ENCODE measurements at places on chromosomes 5 and 9.

DNA sequence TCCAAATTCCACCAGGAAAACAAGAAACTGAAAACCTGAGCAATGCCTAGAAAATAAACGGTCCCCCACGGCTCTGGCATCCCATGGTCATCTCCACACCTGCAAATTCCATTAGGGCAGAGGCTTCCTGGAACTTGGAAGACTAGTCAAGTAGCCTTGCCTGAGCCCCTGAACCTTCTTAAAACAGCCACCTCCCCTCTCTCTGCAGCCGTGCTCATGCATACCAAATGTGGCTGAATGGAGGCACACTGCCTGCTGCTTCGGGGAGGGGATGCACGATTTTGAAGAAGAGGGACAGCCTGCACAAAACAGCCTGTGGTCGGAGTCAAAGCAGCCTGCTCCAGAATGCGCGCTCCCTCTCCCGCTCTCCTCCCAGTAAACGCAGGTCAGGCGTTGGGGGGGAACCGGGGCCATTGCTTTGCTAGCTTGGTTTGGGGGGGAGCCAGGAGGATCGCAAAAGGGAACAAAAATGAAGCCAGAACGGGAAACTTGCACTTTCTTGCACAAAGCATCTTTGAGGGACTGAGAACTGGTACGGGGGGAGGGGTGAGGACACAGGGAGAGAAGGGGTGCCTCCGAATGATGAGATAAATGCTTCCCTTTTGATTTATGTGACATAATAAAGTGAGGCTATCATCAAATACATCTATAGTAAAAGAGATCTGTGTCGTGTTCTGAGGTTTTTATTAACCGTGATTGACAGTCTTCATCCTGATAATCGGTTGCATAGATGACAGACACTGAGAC lies at the start of gene TRPM3:
TRPM3 (minus strand) TSS at position 347 of the 747 bp plus-strand sequence; CDS start at position 80, 267 bp downstream.
- DNase-seq = no peak

DNA sequence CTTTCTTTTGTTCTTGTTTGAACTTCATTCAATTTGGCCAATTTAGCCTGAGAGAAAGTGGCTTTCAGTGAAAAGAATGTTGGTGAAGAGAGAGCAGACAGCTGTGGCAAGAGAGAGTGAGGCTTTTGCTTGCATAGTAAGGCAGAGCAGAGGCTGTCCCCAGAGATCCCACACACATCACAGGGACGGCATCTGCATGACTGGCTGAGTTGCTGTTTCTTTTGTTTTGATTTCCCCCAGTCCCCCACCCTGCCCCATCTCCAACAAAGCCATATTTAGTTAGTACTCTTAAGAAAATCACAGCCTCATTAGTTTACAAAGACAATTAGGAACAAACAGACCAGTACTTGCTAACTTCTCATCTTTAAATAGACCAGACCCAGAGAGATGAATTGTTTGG lies 363.9 kb upstream of the SEMA6A start:
- no peak for DNase-seq

DNA sequence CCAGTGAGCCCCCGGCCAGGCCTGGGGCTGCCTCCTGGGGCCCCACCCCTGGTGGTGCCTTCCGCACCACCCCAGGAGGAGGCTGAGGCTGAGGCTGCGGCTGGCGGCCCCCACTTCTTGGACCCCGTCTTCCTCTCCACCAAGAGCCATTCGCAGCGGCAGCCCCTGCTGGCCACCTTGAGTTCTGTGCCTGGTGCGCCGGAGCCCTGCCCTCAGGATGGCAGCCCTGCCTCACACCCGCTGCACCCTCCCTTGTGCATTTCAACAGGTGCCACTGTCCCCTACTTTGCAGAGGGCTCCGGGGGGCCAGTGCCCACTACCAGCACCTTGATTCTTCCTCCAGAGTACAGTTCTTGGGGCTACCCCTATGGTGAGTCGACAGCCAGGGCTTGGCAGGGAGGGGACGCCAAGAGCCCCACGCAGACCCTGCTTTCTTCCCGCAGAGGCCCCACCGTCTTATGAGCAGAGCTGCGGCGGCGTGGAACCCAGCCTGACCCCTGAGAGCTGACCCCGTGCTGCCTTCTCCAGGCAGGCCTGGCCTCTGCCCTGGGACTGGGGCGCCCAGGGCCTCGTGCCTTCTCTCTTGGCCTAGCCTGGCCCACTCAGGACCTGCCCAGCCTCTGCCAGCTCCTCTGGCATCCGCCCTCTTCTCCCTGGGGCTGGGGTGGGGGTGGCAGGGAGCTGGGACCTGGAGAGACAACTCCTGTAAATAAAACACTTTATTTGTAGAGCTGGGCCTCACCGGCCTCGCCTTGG lies 4.0 kb upstream of the EHMT1 start:
- no peak for DNase-seq

DNA sequence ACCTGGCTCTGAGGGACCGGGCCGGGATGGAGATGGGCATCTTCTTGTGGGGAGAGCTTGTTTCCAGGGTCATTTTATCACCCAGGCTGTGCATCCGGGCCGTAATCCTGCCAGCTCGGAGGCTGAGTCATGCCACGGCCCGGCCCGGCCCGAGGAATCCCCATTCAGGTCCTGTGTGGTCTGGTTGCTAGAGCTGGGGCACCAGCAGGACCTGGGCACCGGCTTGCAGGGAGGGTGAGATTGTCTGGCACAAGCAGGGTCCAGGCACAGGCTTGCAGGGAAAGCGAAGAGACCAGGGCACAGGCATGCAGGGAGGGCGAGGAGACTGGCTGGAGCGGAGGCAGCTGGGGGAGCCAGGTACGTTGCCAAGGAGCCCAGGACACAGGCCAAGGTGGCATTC lies 106.8 kb downstream of the RXRA start:
- no peak for DNase-seq

- peak; percentile 51 for DNase-seq
These were observed 11.8 kb upstream of the IFNW1 start for GRCh38 chr9:21153336-21154017.

GRCh38 chr5:51384281-51384840 lies 1.1 kb downstream of the ISL1 start:
- DNase-seq = no peak

DNA sequence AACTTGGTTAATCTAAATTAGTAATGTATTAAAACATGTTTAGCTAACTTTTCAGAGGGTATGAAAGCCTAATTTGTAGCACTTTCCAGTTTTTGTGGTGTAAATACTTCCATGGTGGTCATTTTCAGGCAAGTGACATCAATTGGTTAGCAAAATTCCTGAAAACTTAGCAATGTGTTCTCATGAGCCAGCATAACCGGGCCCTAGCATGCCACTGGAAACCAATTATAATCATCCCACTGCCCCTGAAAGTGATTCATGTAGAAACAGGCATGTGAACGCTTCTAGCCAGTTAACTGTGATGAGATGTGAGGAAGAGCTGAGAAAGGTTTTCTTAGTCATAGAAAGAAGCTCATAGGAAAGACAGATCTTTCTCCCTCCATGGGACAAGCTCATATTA lies 417.2 kb downstream of the TLR4 start:
- no peak for DNase-seq

- DNase-seq = no peak
These were observed 32.9 kb upstream of the GPR151 start for GRCh38 chr5:146548781-146549449.

- no peak for DNase-seq
These were observed 117.3 kb upstream of the FGF10 start for GRCh38 chr5:44506561-44506960.

GRCh38 chr5:107289030-107289714 lies 381.6 kb downstream of the EFNA5 start:
- DNase-seq = no peak

- no peak for DNase-seq
These were observed 52.3 kb upstream of the FUBP3 start for GRCh38 chr9:130526854-130527650.

DNA sequence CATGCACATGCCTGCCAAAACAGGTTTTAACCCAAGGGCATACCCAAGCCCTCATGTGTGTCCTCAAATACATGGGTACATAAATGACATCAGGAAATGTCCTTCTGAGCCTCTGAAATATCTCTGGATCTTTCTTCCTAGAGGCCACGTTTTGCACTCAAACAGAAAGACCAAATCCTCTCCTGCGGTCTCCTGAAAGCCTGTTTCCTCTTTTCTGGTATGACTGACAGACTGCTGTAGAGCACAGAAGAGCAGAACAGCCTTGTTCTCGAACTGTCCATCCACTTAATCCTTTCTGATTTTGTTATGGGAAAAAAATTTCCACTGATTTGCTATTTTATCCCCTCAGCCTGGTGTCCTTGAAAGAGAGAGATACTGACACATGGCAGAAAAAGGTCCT lies 107.2 kb downstream of the ASTN2 start:
- peak; percentile 45 for DNase-seq

- no peak for DNase-seq
These were observed 22.5 kb downstream of the C5orf22 start for GRCh38 chr5:31554552-31554951.

DNA sequence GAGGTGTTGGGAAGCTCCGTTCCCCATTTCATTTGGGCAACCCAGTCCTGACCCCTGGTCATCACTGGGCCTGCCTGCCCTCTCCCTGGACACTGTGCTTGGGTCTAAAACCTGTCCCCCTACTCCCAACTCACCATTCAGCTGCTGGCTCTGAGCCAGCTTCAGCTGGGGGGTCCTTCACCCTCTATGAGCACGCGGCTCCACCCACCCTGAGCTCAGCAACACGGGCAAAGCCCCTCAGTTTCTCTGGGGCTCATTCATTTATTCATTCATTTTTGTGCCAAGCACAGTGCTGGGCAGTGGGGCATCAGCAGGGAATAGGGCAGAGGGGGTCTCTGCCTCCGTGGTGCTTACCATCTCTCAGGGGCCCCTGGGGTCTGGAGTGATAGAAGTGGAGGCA lies 199.8 kb upstream of the MVB12B start:
- DNase-seq = no peak

- DNase-seq = no peak
These were observed 119.4 kb downstream of the ADAMTS12 start for GRCh38 chr5:33772380-33772897.

DNA sequence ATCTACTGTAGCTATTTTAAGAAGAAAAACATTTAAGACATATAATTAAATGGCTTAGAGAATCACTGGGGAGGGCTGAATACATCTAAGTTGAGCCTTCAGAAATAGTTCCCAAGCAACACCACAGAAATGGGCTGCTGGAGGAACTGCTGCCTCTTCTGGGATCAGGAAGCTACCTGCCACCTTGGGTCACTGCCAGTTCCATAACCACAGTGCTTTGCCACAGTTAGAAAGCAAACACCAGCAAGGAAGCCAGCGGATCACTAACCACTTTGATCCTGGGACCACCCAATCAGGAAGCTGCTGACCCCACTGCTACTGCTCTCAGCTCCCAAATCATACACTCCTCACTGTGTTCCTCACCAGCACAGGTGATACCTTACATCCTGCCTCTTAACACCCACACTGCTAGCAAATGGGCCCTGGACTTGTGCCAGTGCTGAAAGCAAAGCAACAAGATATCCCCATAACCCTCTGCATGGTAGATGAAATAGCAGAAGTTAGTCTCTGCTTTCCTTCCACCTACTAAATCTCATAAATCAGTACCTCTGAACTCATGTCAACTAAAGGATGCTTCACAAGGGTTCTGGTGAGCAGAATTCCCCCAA lies 346.9 kb downstream of the DEPDC1B start:
- DNase-seq = no peak

- peak; percentile 93 for DNase-seq
These were observed 168.5 kb downstream of the AUH start for GRCh38 chr9:91193087-91193657.

DNA sequence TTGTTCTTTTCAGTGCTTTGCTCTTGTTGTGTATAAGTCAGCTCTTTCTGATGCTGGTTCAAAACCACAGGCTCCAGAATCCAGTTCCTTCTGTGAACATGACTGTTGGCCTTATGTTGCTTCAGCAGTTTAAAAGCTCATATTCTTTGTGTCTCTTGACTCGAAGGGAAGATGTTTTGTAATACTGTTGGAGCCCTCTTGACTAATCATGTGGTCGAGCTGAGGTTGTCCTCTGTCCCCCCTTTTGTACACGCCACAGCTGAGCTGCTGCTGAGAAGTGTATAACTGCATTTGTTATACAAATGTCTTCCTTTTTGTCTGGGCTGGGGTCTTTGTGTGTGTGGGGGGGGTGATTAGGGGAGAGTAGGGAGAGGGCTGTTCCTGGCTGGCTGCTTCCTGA lies 35.8 kb downstream of the SLC36A1 start:
- peak; percentile 100 for DNase-seq

- DNase-seq = no peak
These were observed 382.1 kb downstream of the CDH18 start for GRCh38 chr5:19605846-19606407.

DNA sequence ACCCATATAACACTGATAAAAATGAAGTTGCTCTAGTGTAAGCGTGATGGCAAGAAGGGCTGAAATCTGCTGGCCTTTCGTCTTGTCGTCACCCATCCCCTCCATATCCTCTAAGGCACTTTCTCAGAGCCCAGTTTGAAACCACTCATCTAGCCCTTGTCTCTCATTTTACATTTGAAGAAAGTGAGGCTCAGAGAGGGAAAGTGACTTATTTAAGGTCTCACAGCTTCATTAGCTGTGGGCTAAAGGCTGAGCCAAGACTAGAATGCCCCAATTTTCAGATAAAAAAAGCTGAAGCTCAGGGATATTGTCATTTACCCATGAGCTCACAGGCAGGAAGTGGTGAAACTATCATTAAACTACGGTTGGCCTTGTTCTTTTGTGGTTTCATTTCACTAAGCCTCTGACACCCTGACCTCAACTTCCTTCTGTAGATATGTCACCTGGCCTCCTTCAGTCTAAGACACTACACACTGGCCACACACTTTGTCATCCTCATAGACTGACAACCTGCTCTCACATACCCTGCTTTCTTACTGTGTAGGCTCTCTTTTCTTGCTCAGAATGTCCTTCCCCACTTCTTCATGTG lies 176.7 kb upstream of the DMAC1 start:
- peak; percentile 99 for DNase-seq

DNA sequence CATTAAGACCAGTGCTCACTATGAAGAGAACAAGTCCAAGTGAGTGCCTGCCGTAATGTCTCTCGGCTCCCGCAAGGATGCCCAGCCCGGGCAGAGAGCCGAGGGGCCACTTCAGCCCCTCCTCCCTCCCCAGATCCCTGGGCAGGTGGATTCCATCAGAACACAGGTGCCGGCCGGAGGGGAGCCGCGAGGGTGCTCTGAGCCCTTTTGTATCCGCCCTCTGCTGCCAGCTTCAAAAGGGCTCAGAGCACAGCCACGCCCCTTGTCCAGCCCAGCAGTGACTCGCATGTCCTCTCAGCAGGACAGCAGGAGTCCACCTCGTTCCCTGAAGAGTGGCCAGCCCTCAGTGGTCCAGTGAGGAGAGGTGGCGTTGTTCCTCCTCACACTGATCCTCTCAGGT lies 43.9 kb downstream of the CYFIP2 start:
- DNase-seq = no peak

DNA sequence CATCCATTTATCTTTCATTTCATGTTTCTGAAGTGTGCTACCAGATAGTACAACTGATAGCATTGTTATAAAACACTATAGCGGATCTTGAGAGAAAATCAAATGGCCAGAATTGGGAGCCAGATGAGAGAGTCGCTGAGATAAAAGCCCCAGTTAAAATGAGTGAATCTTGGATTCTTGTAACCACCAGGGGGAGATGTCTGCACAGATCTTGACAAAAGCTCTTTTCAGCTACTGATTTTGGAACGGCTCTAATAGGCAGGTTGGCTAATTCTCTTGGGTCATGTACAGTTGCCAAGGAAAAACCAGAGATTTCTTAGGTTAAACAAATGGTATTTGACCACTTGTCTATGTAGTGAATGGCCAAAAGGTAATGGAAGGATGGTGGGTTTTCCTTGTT lies 21.7 kb downstream of the F2RL2 start:
- peak; percentile 45 for DNase-seq
